ENCODE measurements at places on chromosomes 16 and 17.
A peak's percentile ranks its signal among the peaks of the same experiment; 100 is the strongest.

DNA sequence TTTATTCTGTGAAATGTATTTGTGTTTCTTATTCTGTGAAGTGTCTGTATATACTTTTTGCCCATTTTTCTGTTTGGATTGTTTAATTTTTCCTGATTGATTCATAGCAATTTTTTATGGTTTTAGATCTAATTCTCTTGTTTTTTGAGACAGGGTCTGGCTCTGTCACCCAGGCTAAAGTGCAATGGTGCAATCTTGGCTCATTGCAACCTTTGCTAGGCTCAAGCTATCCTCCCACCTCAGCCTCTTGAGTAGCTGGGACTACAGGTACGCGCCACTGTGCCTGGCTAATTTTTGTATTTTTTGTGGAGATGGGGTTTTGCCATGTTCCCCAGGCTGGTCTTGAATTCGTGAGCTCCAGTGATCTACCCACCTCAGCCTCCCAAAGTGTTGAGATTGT lies 31.5 kb downstream of the NF1 start:
- no peak for DNase-seq

DNA sequence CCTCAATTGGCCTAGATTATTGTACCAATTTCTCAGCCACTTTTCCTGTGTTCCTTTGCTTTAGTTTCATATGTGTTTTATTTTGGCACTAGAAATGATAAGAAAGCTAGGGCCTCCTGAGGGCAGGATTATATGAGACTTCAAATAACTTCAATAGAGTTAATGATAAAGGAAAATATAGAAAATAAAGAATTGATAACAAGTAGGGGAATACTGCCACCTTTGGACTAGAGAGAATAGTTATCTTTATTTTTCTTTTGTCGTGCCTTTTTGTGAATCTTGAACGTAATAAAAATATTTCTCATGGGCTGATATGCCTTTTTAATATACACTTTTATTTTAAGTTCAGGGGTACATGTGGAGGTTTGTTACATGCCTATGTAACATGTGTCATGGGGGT lies 29.3 kb upstream of the RBL2 start:
- DNase-seq = no peak

- DNase-seq = no peak
Measured at GRCh38 chr17:64096037-64096436, 33.9 kb downstream of the ERN1 start.

- no peak for DNase-seq
Measured at GRCh38 chr17:9004132-9004960, 17.0 kb upstream of the NTN1 start.

DNA sequence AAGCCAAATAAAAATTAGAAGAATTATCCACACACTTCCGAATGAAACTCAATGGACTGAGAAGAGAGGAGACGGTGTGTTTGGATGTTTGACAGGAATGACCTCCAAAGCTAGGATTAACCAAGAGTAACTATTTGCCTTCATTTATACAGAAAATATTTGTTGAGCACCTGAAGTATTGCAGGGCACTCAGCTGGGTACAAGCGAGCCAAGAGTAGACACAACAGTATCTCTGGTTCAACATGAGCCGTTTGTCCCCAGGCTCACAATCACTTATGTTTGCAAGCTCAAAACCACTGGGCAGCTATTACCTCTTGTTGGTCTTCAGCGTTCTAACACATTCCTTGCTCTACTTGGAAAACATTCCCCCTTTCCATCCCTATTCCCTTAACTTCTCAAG lies 38.8 kb downstream of the MAF start:
- DNase-seq = no peak

DNA sequence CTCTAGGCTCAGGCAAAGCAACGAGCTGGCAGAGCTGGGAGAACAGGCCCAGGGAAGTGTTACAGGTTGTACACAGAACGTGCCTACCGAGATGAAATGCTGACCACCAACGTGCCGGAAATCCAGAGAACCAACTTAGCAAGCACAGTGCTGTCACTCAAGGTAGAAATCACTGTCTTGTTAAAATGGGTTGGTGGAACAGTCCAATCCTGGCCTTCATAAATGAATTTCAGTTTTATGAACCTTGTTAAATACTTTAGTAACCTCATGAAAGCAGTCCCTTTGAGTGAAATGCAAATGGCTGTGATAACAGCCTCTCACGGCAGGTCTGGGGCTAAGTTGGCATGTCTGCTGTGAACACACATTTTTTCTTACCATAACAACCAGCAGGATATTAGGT lies 29.0 kb downstream of the ETV4 start:
- no peak for DNase-seq

DNA sequence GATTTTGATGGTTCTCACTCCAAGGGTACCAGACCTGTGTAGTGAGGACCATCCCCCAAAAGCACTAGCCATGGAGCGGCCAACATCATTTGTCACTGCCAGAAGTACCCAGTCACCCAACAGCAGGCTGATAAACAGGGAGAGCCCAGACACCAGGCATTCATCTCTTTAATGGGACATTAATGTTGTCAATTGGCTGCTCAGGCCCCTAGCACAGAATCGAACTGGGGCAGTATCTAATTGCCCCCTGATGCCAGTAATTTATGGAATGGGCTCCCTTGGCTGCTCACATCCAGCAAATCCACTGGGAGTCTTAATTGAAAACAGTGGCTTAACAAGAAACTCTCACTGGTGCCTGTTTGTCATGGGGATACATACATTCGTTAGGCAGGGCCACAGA lies 344.6 kb downstream of the XYLT1 start:
- no peak for DNase-seq

DNA sequence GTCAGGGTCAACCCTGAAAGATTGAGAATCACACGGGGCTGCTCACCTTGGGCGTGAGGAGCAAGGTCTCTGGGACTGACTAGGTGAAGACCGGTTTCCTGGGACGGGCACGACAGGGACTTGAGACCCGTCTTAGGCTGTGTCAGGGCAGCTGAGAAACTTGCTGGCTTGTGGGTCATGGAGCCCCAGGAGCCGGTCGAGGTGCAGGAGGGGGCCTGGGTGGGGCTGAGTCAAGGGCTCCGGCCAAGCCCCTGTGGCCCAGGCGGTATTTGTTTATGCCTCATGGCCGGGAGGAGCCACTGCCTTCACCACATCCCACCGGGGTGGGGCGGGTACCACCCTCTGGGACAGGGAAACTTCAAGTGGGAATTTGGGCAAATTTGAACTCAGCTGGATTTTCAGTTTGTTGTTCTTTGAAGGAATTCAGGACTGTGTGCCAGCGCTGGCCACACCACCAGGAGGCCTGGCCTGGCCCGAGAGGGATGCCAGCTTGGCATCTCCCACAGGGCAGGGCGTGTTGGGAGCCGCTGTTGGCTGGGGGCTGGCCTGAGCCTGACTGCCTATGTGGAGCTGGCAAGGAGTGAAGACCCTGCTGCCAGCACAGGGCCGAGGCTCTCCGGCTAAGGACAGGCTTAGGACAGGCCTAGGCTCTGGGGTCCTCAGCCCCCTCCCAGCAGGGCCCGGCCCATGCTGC lies 116.1 kb downstream of the METRNL start:
- no peak for DNase-seq

DNA sequence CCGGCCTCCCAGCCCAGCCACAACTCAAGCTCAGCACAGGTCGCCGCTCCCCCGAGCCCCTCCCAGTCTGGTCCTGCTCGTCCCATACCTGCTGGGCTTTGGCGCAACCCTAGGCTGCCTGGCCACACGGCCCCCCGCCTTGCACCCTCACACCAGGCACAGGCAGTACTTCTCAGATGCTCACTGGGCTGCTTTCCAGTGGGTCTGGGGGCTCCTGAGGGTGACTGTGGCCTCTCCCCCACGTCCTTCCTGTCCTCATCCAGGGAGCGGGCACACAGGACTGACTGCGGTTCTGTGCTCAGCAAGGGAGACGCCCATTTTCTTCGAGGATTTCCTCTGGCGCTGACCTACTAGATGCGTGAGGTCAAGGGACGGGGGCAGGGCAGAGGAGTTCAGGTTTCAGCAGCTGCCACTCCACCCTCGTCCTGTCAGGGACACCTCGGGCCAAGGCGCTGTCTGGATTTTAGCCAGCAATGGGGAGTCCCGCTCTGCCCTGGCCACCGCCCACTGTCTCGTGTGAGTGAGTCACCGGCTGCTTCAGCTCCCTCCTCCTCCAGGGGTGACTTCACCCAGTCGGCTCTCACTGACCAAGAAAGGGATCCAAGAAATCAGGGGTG lies 115.8 kb downstream of the NPIPB11 start:
- no peak for DNase-seq

DNA sequence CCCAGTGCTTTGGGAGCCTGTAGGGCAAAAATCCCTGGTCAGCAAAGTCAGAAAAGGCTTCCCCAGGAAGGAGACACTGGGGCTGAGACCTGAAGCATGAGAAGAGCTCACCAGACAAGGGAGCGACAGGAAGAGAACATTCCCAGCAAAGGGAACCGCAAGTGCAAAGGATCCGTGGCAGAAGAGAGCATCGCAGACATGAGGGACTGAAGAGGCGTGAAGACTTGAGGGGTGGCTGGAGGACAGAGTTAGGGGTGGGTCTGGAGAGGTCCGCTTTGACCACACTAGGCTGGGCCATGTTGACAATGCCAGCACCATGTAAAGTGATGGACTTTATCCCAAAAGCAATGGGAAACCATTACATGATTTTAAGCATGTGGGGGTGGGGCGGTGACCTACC lies 128.1 kb upstream of the IRX3 start:
- no peak for DNase-seq

GRCh38 chr17:8126491-8127066 lies 2.7 kb upstream of the HES7 start:
- peak; percentile 58 for DNase-seq

- no peak for DNase-seq
Measured at GRCh38 chr17:2402544-2402943, 1.7 kb upstream of the MNT start.

- no peak for DNase-seq
Measured at GRCh38 chr16:14353340-14353739, 276.7 kb downstream of the PARN start.

DNA sequence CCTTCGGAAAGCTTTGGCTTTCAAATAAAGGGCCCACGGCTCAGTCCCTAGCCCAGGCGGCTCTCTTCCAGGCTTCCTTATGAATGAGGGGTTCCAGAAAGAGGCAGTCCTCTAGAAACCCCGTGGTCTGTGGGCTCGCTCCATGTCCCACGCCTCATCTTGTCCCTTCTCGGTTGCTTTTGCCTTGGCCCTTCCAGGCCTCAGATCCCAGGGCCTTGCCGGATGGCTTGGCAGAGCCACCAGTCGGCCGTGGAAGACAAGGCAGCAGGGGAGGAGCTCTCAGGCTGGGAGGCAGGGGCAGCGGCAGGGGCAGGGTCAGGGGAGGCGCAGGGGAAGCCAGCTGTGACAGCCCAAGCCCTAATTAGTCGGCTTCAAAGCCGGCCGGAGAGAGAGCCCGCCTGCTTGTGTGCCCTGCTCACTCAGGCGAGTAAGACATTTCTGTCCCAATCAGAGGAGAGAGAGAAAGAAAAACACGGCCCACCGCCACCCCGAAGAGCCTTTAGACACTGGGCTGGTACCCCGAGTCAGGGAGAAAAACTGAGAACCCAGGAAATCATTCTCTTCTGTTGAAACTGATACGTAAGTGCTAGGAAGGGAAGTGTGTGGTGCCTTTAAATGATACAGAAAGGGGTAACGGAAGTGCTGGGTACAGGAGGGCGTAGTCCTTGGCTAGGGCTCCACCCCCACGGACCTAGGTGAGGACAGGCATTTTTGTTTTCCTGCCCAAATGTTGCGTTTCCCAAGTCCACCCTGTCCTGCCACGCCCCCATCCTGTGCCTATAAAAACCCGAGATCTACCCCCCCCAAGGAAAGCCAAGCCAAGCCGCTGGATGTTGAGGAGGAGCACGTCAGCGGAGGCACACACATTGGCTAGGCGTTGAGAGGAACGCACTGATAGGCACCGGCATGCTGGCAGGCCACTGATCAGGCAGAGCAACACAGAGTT lies 27.8 kb upstream of the MEIOC start:
- DNase-seq = no peak

GRCh38 chr16:82621781-82622180 lies 5.0 kb upstream of the CDH13 start:
- no peak for DNase-seq

- DNase-seq = no peak
Measured at GRCh38 chr16:60371591-60371990, 1637.5 kb upstream of the GOT2 start.

GRCh38 chr17:32854207-32854606 lies 22.7 kb downstream of the MYO1D start:
- DNase-seq = no peak

GRCh38 chr17:1019451-1019850 lies 22.5 kb downstream of the TIMM22 start:
- DNase-seq = no peak

DNA sequence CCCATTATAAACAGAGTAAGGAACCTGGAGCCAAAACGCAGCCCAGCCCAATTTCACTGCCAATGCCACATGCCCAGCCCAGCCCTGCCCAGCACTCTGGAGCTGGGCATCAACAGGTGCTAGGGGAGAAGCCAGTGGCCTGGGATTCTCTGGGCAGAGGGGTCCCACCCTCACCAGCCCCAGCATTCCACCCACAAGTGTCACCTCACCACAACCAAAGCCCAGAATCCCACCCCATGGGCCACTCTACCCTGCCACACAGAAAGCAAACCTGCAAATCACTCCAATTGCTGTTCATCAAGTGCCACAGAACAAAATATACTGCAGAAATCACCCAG lies 102.5 kb upstream of the CDH5 start:
- DNase-seq = no peak

GRCh38 chr16:85461814-85462713 lies 151.1 kb upstream of the GSE1 start:
- peak; percentile 82 for DNase-seq

DNA sequence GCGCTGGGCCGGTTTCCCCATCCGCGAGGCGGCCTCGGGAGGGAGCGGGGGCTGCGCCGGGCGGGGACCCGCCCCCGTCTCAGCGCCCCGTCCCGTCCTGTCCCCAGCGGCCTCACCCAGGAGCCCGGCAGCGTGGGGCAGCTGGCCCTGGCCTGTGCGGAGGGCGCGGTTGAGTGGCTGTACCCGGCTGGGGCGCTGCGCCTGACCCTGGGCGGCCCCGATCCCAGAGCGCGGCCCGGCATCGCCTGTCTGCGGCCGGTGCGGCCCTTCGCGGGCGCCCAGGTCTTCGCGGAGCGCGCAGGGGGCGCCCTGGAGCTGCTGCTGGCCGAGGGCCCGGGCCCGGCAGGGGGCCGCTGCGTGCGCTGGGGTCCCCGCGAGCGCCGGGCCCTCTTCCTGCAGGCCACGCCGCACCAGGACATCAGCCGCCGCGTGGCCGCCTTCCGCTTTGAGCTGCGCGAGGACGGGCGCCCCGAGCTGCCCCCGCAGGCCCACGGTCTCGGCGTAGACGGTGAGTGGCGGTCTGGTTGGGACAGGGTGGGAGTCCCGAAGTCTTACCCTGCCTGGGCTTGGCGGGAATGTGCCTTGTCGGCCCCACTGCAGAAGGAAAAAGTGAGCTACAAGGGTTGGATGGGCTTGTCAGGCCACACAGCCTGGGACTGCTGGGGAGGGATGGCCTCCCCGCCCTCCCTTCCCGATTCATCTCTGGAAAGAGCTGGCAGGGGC lies 720 bp downstream of the METRN start:
- DNase-seq = peak; percentile 29

Measured in NCI-H345 (cell line).